ENCODE measurements at places on chromosomes 2 and 18.
A peak's percentile ranks its signal among the peaks of the same experiment; 100 is the strongest.

- no peak for DNase-seq
These were observed 382.2 kb upstream of the HNRNPA3 start for GRCh38 chr2:176830362-176830761.

GRCh38 chr2:77862120-77862519 is 339.9 kb upstream of the LRRTM4 start:
- no peak for DNase-seq

GRCh38 chr18:3478262-3478978 is 28.4 kb downstream of the TGIF1 start:
- no peak for DNase-seq

DNA sequence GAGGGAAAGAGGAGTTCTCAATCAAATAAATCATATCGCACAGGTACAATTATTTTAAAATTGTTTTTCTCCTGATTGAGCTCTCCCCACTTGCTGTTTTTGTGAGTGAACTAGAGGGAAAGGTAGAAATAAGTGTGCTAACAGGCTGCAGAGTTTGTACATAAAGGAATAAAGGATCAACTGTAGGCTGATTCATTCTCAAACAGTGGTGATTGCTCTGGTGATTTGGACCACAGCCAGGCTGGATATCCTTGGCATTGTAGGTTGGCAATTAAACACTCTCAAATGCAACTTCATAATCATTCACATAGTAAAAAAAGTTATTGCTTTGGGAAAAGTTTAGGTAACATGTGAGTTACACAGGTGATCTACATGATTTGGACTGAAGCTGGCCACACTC is 29.8 kb downstream of the LRP1B start:
- DNase-seq: peak; percentile 55

GRCh38 chr18:3984163-3984757 is 470.8 kb downstream of the DLGAP1 start:
- no peak for DNase-seq

GRCh38 chr18:78906066-78906465 is 73.6 kb upstream of the SALL3 start:
- DNase-seq: no peak

- no peak for DNase-seq
These were observed 36.4 kb downstream of the TACR1 start for GRCh38 chr2:75162897-75163296.

GRCh38 chr18:36389027-36389426 is 91.5 kb downstream of the FHOD3 start:
- no peak for DNase-seq

- no peak for DNase-seq
These were observed 53.5 kb downstream of the CDH19 start for GRCh38 chr18:66550366-66550765.

DNA sequence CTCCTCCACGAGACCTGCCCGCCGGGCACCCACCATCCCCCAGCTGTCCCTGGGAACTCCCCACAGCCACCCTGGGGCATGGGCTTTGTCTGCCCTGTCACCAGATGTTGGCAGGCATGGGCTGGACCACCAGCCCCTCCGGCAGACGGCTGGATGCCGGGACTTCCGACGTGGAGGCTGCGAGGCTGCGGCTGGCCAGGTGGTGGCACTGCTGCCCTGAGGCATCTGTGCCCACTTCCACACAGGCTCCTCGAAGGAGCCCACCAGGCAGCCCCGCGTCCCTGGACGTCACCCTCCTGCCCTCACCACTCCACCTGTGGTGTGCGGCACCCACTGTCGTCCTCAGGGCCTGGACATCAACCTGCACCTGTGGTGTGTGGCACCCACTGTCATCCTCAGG is 319.9 kb upstream of the SALL3 start:
- no peak for DNase-seq

DNA sequence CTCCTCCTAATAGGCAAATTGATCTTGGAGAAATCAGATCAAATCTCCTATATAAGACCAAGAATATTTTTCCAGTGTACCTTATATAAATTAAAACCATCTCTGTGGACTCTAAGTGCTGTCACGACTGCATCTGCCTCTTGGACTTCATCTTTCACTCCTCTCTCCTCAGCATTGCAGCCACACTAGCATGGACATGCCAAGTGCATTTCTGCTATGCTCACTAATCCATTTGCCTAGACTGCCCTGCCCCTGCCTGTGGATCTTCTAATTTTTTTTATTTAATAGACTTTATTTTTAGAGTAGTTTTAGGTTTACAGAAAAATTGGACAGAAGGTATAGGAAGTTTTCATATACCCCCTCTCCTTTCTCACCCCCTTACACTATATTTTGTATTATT is 146.7 kb upstream of the VWC2L start:
- DNase-seq: no peak

DNA sequence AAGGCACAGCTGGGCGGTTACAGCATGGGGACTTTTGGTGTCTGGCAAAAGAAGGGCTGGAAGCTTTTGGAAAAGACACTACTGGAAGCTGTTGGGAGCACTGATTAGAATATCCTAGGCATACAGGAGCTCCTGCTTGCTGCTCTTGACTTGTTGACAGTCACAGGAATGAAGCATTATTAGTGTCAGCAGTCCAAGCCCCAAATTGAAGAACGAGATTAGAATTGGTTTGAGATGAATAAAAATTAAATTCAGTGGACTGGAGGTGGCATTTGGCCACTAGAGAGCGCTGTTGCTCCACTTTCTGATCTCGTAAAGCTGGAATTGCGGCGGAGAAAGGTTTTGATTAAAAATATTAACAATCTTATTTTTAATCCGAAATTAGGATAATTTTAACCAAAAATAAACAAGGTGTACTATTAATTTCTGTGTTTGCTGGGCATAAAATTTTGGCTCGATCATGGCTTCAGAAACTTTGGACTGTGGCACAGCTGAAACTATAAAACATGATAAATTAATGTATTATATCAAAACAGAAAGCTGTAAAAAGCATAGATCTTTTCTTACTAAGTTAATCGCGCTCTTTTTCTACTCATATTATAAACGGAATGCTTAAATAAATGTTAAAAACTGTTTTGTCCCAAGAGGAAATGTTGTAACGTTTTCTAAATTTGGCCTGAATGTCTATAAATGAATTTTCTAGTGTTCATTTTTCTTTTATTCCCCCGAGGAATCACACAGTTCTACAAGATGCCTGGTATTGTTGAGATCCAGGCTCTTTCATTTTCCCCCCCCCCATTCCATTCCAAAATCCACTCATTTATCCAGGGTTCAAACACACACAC is 2.4 kb upstream of the HOXD8 start:
- DNase-seq: no peak

- DNase-seq: no peak
These were observed 109.5 kb downstream of the RNF144A start for GRCh38 chr2:7026742-7027141.

- no peak for DNase-seq
These were observed 5.9 kb upstream of the TRABD2A start for GRCh38 chr2:84886791-84887190.

DNA sequence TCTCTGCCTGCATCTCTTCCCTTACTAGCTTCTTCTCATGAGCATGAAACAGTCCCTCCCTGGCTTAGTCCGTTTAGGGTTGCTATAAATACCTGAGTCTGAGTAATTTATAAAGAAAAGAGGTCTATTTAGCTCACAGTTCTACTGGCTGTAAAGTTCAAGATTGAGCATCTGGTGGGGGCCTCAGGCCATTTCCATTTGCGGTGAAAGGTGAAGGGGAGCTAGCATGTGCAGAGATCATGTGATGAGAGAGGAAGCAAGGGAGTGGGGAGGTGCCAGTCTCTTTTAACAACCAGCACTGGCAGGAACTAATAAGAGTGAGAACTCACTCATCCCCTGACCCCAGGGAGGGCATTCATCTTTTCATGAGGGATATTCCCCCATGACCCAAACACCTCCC is 26.8 kb downstream of the RHBDD1 start:
- DNase-seq: no peak

- peak; percentile 14 for DNase-seq
These were observed 12.8 kb downstream of the ATP6V1B1 start for GRCh38 chr2:70948337-70949003.

DNA sequence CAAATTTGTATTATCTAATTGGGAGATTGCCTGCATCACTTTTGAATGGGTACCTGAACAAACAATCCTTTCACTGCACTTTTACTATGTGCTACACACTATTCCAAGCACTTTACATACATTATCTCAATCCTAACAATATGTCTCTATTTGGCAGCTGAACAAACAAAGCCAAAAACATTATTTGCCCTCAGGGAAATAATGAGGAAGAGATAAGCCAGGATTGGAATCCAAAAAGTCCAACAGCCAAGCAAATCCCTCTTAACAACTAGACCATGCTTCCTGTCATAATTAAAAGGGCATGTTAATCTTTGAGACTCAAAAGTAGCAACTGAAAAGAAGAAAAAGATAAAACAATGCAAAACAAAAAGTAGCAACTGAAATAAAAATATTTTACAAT is 32.1 kb downstream of the RPRD1A start:
- no peak for DNase-seq

DNA sequence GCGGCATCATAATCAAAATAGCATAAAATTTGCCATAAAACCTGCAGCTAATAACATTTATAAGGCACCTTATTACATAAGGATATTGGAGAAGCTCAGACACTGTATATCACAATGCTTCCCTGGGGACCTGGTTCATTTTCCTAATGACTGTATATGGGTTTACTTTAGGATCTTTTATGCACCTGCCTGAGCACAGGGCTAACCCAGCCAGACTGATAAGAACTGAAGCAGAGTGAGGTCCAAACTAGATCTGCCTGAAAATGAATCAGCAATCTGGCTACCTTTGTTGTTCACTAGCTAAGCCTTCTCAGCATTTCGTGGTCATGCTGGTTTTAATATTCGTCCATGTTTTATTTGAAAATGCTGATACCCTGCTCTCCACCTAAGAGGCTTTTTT is 1922.3 kb upstream of the CELF4 start:
- DNase-seq: no peak

DNA sequence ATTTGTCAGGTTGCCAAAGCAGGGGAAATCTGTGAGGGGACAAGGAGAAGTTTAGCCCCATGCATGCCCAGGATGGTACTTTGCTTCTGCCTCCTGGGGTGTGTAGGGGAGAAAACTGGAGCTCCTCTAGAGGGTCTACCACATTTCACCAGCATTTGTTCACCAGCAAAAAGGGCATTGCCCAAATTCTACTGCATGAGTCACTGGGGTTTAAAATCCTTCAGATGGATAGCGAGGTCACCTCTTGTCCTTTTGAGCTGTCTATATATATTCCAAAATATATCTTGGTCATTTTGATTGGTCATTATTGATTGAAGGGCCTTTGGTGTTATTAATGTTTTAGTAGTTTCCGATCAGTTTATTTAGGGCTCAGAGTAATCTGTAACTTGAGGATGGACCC is 18.7 kb downstream of the FHOD3 start:
- no peak for DNase-seq

DNA sequence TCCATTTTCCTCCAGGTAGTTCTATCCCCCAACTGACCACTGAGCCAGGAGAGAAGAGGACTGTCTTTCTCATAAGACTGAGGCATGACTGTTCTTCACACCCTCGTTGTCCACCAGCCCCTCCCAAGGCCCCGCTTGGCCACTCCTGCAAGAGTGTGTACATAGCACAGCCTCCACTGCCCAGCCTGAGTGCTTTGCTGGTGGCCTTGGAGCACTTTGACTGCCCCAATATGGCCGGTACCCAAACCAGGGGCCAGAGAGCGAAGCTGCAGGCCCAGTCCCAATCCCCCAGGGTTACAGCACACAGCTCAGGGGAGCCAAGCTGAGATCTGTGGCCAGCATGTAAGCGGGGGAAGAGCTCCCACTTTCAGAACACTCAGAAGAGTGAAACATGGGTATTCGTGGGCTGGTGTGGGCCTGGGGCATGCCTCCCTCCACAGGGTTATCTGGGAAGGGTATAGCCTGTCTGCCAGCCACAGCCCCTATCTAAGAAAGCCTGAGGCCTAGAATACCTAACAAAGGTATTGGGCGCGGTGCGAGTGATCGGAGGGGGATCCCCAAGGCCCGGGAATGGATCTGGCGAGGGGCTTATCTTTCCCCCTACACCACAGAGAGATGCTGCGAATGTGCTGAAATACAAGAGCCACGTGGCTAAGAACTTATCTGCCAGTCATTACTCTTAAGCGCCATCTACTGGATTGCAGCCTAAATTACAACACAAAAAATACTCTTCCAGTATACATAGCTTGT is 163.8 kb downstream of the WDPCP start:
- no peak for DNase-seq

DNA sequence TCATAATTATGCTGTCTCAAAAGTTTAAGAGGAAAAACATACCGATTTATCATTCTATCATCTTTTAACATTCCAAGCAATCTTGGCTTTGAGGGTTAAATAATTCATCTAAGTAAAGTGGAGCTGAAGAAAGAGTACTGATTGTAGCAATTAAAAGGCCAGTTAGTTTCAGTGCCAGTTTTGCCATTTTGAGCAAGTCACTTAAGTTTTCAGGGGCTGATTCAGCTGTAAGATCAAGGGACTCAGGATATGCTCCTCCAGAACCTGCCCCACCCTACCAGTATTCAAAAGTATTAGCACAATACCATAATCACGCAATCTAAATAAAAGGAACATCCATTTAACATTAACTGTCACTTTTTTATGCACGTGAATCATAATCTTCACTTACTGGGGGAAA is 1.9 kb downstream of the SS18 start:
- DNase-seq: no peak

- DNase-seq: no peak
These were observed 995 bp downstream of the TMEM127 start for GRCh38 chr2:96264656-96265348.

DNA sequence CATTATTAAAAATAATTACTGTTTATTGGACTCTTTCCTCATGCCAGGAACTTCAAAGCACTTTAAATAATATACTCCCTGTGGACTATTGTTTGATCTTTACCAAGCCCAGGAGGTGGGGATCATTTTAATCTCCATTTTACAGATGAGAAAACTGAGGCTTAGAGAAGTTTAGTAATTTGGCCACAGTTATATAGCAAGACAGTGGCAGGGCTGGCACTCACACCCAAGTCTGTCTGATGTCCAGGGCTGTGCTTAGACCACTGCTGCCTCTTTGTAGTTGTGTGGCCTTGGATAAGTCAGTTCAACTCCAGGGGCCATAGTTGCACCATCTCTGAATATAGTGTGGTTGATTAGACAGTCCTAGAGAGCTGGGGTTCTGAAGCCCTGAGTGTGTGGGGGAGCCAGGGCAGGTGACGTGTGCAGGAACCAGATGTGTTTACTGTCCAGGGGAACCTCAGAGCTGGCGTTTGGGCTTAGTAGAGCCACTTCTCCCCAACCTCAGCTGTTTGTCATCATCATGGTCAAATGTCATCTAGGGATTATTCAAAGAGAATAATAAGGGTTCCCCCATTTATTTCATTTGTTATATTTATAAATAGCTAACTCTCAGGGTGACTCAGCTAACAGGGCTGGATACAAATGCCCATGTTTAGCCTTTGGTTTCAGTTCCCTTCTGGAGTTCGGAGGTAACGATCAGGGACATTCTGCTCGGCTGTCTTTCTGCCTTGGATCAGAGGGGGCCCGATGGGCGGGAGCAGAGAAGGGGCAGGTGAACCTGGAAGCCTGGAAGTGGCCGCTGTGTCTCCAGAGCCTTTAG is 68.0 kb downstream of the BOLA3 start:
- no peak for DNase-seq

- no peak for DNase-seq
These were observed 46.3 kb downstream of the PTPN2 start for GRCh38 chr18:12837747-12838146.

All from retinal pigment epithelial cell (primary cell).